ENCODE measurements at places on chromosomes 4 and X.
A peak's percentile ranks its signal among the peaks of the same experiment; 100 is the strongest.

DNA sequence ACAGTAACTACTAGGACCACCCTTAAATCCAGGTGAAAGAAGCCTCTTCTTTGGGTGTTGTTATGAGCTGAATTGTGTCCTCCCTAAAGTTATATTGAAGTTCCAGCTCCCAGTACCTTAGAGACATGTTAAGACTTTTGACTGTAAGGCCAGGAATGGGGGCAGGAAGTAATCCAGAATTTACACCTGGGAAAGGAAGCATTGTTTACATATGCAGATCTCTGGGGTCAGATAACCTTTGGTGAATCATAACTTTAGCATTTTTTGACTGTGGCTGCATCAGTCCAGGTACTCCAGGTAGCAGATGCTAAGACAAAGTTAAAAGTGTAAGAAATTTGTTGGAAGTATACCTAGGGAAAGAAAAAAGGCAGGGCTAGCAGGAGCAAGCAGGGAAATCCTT is 104.9 kb upstream of the CENPE start:
- DNase-seq: no peak

- DNase-seq: no peak
These were observed 695.6 kb upstream of the PCDH7 start for GRCh38 chr4:30024526-30024925.

GRCh38 chrX:150568320-150569154 is at the start of gene MTM1:
MTM1 (plus strand) TSS chrX:150568621; CDS start chrX:150592615, 23,994 bp downstream.
- DNase-seq: peak; percentile 88

DNA sequence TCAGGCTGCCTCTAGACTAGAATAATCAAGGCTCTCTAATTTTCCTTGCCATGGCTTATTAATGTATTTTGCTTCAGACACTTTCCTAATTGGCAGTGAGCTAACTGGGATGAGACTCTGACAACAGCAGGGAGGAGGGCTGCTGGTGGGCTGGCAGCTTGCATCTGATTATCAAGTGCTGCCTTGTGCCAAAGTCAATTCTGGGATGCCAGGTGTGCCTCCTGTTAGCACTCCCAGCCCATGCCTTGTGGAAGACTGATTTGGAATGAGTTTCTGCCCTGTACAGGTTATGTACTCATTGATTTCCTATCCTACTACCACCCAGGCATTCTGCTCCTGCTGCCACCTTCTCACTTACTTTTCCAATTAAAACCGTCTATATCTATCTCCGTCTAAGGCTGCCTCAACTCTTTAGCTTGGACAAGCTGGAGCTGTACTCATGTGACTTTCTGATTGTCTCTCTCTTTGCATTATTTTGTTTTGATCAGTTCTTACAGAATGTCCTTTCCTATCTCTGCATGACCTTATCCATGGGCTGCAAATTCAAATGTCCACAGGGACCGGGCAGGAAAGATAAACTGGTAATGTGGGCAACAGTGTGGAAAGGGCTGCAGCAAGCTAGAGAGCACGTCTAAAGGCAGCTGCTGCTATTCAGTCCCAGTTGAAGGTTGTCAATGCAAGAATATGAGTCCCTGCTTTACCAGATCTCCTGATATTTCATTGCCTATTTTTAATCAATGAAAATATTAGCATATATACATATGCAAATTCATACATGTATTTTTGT is 112.6 kb downstream of the GABRA2 start:
- no peak for DNase-seq

DNA sequence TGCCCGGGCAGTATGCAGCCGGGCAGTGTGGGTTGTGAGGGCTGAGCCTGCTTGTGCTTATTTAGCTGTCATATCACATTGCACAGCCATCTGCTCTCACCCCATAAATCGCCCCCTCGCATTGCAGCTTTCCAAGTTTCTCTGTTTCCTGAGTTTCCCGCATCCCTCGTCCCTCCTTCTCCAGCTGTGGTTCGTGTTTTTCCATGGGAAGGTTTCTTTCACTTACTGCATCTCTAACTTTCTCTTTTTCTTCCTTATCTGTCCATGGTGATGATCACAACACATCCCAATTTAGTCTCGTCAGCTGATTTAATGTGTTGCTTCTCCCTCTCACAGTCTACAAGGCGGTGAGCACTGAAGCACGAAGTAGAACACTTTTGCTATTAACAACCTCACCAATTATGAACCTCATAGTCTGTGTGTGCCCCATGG is 118.1 kb downstream of the ENPP6 start:
- no peak for DNase-seq

DNA sequence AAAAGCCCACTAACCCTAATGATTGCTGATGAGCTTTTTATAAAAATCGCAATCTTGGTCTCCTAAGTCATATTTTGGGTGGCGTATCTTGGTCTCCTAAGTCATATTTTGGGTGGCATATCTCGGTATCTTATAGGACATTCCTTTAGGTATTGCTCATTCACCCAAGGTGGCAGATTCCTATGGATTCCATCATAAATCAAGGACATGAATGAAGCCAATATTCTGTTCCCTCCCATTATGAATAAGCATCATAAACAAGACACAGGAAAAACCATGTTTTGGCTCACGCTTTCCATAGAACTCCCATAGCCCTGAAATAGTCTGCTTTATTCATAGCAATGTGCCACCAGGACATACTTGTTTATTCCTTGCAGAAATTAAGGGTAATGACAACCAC is 95.0 kb upstream of the CD99 start:
- no peak for DNase-seq

GRCh38 chr4:60790608-60791007 is 409.5 kb upstream of the ADGRL3 start:
- no peak for DNase-seq

DNA sequence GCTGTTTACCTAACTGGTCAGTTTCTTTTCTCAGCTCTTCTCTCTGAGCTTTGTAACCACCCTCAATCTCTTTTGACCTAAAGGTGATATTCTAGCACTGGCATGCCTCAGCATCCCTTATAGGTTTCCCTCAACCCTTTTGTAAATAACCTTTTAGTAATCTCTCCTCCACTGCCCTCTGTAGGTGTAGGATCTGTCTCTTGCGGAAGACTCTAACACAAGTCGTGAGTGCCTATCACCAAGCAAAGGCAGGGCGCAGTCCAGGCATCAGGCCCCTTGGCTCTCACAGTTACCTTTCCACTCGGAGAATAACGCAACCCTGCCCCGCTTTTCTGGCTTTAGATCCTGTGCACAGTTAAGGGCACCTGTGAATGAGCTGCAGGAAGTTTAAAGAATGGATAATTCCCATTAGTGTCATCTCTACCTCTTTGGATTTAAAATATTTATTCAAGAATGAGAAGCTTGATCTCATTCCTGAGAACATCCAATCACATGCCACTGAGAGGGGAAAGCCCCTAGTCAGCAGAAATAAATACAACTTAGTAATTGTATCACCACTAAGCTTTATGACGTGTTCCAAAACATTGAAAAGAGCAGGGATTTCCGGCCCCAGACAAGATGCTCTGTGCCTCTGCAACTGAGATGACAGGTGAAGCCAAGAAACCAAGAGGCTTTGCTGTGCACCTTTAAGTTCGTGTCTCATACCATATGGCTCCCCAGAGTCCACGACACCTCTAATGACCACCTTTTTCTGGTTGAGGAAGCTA is 58.8 kb downstream of the SPINK2 start:
- DNase-seq: no peak

DNA sequence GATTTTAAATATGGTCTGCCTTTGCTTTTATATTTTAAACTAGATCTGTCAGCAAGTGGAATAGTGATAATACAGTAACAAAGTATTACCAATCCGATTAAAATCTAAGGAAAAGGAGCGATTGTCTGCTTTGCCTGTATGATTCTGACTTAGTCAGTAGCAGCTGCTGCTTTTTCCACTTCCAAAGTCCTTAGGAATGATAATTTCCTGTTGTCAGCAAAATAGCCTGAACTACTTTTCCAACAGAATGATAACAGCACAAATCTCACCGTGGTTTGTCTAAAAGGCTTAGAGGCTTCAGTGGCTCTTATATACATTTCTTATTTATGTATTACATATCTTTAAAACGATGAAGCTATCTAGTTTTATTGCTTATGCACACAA is 290.0 kb downstream of the ANK2 start:
- no peak for DNase-seq

GRCh38 chr4:186885289-186885688 is 161.6 kb upstream of the FAT1 start:
- no peak for DNase-seq

- no peak for DNase-seq
These were observed 97.3 kb downstream of the PSAPL1 start for GRCh38 chr4:7337196-7338058.

DNA sequence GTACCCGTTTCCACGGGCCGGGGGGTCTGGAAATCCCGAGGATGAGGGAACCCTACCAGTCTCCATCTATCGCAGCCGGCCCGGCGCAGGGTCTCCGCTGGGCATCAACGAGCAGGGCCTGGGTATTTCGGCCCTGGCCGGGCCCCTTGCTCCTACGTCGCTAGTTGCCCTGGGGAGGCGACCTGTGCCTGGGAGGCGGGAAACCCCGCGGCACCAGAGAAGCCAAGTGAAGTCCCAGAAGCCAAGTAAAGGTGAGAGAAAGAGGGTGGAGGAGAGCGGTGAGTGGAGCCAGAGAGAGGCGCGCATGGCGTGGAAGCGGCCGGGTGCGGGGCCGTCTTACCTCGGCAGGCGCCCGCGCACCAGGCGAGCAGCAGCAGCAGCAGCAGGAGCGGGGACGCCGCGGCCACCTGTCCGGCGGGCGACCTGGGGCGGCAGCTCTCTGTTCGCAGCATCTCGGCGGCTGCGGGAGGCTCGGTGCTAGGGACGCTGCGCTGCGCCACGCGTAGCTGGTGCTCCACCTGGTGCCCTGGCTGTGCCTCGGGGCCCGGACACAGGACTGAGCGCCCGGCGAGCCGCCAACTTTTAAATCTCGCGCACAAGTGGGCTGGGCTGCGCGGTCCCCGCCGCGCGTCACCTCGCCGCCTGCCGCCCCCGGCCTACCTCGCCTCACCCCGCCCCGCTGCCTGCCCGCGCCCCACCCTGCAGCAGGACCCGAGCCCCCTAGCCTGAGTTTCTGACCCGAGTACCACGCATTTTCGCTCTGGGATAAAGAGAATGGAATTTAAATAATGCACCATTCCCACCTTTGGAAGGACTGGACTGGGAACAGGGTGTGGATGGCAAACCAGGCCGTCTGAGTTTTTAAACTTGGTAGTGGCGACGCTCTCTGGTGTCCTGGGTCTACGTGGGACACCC is at the start of gene NMU:
Gene NMU, minus strand, starts transcription at position 558 of the 915 bp plus-strand sequence. Its CDS starts 106 bp downstream, at position 452.
- no peak for DNase-seq

DNA sequence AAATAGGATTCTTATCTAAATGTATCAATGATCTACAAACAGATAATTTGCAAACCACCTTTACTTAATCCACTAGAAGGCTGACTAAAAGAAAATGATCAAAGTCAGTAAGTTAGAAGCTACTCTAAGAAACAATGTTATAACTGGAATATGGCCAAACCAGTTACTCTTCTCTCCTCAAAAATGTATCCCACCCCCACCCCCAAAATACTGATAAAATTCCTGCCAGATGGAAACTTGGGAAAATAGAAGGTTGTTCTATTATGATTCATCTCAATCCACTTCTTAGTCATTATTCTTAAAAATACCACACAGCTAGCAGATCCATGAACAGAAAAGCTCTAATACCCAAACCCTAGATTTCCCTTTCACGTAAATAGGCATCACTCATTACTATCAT is 206.4 kb downstream of the KLHL13 start:
- DNase-seq: no peak

GRCh38 chrX:39196192-39197102 is 395.2 kb downstream of the MID1IP1 start:
- DNase-seq: no peak

DNA sequence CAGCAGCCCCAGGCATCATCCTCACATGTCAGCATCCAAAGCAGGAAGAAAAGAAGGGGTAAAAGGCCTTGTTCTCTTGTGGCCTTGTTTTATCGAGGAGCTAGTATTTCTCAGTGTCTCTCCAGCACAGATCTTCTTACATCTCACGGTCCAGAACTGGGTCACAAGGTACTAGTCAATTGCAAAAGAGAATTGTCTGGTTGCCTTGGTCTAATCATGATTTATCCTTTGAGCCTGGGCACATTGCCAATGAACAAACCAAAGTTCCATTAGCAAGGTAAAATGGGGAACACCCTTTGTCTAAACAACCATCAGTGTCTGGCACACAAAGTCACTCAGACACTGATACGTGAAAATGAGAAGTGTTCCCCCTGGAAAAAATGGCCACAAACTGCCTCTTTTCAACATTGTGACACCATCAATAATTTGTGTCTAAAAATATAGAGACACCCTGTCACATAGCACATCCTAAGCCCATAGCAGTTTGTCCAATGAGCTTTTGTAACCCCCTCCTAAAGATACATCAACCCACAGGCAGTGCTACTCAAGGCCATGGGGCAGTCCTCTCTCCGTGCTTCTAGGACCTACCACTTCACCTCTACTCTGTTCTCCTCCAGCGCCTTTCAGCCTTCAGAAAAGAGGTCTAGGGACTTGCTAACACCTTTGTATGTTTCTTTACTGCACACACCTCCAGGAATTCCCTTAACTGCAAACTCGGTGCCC is 534.4 kb downstream of the MID1IP1 start:
- DNase-seq: no peak

- DNase-seq: no peak
These were observed 137.7 kb upstream of the LIMCH1 start for GRCh38 chr4:41400296-41400695.

GRCh38 chr4:93828332-93828994 is at the start of gene ATOH1:
ATOH1 (plus strand) TSS chr4:93828753; CDS start chr4:93828927, 174 bp downstream.
- no peak for DNase-seq

GRCh38 chrX:109874548-109874947 is 128.4 kb upstream of the TMEM164 start:
- no peak for DNase-seq

GRCh38 chrX:2610246-2611170 is 80.6 kb upstream of the CD99 start:
- DNase-seq: no peak

DNA sequence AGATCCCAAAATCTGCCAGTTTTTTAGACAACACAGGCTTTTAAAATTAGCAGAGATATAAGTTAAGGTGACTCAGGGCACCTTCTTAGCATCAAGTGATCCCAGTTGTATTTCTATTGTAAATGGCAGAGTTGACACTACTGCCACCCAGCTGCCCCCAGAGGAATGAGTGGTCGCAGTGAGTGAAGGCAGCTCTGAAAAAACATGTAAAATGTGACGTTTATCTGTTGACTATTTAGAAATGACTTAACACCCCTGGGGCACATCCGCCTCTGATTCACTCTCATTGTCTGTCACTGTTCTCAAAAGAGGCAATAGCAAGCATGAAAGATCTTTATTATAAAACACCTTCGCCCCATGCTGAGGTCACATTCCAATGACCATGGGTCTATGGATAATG is 592.4 kb downstream of the ACTRT1 start:
- no peak for DNase-seq

GRCh38 chrX:65601530-65602220 is 65.8 kb upstream of the MSN start:
- peak; percentile 13 for DNase-seq

- DNase-seq: no peak
These were observed 169.9 kb downstream of the IQCM start for GRCh38 chr4:149645790-149646189.
